Tibial nerve (tissue), 4 donors: ENCODE measurements at places on chromosomes 3 and 15. TPM values are rescaled to one million over a fixed set of nuclear protein-coding genes. Genes with fewer than 3 reads are reported as not detected.

The HHATL gene
- not detected for total RNA-seq

The NUP210 gene
- 1.7 TPM for total RNA-seq

- no peaks in the 10 kb centered on the region for H3K36me3 ChIP-seq
- H3K4me1 ChIP-seq: no peaks in the 10 kb centered on the region
- H3K27ac ChIP-seq: no peak overlapping the region
These were observed 30.0 kb downstream of the SLC6A11 start for GRCh38 chr3:10845839-10846656.

DNA sequence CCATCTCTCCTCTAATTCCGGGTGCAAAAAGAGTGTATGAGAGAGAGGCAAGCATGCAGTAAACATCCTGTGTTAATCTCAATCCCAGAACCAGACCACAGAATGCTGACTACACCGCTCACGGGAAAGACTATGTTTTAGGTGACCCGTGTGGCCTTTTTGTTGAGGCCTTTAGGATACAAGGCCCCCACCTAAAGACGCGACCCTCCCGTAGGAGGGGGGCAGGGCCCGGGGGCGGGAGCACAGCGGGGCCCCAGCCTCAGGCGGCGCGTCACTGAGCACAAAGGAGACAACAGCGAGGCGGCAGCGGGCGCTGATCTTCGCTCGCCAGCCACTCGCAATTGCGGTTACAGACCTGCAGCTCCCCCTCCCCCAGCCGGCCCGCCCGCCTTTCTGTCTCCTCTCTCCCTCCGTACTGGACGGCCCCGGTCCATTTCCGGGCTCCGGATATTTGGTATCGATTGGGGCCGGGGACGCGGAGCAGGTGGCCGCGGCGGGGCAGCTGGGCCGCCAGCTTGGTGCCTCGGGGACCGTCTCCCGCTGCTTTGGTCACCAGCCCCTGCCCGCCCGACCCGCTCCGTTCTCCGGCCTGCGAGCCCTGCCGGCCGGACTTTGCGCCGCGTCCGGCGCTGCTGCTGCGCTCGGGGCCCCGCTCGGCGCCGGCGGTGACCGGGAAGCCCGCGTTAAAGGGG is at the start of gene CCDC50:
Gene CCDC50 (plus strand): TSS at position 433 of the 692 bp plus-strand sequence. CDS start 281 bp downstream, outside the sequence.
- DNase-seq: peak; percentile 72
- peak within 1 kb of the TSS; percentile 83 for H3K27ac ChIP-seq
- peaks cover 16% of the 10 kb centered on the region for H3K4me1 ChIP-seq
- H3K36me3 ChIP-seq: no peaks in the 10 kb centered on the region
- peak within 1 kb of the TSS; percentile 83 for H3K4me3 ChIP-seq

DNA sequence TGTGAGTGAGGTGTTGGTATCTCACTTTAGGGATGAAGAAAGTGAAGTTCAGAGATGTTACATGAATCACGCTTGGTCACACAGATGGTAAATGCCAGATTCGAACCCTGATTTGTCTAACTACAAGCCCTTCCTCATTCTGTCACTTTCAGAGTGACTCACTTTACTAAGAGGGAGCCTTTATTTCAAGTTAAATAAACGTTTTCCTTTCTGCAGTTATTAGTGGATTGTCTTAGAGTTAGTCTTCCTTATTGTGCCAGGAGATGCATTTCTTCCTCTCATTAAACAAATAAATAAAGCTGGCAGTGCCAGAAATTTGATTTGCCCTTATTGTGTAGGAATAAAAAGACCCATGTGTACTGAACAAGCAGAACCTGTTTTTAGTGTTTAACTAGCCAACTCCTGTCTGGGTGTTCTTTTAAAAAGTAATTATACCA is 162.5 kb downstream of the AKAP13 start:
- DNase-seq: no peak
- H3K27me3 ChIP-seq: no peaks in the 10 kb centered on the region
- peak overlapping the region; percentile 7 for H3K27ac ChIP-seq
- H3K4me1 ChIP-seq: peaks cover 62% of the 10 kb centered on the region
- no peak overlapping the region for H3K4me3 ChIP-seq

DNA sequence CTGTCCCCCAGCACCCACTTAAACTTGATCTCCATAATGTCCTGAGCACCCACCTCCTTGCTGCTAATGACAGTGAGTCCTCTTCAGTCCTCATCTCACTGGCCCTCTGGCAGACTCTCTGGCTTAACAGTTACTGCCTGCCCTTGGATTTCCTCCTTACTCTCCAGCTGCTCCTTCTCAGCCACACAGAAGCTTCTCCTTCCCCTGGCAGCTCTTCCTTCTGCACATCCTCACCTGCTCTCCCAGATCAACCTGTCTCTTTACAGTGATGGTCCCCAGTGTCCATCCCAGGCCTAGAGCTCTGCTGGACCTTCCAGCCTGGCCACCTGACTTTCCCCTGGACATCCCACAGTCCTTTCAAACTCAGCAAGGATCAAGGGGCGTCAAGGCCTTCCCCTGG is 47.4 kb upstream of the SMAD3 start:
- peaks cover 7% of the 10 kb centered on the region for H3K4me1 ChIP-seq
- no peak for DNase-seq
- no peak overlapping the region for H3K4me3 ChIP-seq
- H3K36me3 ChIP-seq: no peaks in the 10 kb centered on the region
- no peak overlapping the region for H3K27ac ChIP-seq

DNA sequence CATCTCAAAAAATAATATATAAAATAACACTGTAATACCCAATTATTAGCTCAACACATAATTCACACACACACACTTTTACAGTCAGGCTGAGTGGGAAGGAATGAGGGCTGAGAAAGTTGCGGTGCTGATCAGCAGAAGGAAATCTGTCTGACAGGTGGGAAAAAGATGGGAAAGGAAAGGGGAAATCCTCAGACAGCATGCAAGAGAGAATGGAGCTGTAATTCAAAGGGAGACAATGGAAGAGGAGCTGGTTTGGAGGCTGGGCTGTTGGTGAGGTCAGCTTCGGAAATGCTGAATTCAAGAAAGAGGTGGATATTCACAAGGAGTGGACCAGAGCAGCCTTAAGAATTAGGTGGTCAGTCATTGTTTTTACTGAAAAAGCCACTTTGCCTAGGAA is 121.6 kb upstream of the LMOD3 start:
- H3K4me1 ChIP-seq: no peaks in the 10 kb centered on the region
- no peak for DNase-seq
- H3K27me3 ChIP-seq: no peaks in the 10 kb centered on the region

DNA sequence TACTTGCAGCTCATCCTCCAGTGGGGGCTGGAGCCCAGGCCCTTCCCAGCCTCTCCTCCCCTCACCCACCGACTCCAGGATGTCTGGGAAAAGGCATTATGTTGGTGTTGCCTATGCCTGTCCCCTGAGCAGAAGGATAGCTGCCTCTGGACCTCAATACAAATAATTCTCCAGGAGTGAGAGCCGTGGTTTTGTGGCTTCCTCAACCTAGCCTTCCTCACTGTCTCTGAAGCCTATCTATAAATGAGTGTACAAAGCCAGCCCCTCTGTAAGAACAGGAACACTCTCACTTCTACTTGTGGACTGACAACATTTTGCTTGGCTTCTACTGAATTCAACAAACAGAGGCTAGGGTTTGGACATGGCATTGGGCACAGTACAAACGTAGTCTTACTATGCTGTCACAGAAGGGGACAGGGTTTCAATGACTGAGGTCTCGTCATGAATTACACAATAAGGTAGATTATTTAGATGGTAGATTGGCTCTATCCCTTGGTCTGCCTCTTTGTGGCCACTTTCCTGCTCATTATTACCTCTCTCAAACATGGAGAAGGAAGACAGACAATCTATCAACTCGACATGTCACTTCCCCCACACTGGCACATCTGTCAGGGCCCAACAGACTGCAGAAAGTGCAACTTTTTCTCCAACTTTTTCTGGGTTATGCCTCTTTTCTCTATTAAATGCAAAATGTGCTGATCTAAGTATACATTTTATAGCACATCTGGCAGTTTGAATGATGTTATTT is 82.8 kb upstream of the MEX3B start:
- no peaks in the 10 kb centered on the region for H3K27me3 ChIP-seq
- H3K27ac ChIP-seq: no peak overlapping the region
- no peak overlapping the region for H3K4me3 ChIP-seq
- no peak for DNase-seq
- H3K4me1 ChIP-seq: no peaks in the 10 kb centered on the region
- H3K36me3 ChIP-seq: peaks cover 79% of the 10 kb centered on the region

DNA sequence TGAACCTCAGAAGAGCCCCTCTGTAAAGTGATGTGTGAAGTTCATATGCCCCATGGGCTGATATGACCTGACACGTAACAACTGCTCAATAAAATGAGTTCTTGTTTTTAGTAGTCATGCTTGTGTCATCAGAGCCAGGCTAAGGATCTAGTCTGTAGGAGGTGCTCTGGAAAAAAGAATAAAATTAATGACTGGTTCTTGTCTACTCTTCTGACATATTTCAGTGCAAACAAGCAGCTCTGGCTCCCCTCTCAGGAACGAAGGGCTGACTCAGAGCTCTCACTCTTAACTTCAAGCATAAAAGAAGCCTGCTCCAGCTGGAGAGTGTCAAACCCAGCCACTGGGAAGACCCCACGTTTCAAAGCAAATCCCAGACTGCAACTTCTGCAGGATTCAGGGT is 77.0 kb downstream of the LRIG1 start:
- H3K4me3 ChIP-seq: no peak overlapping the region
- H3K27ac ChIP-seq: no peak overlapping the region
- no peaks in the 10 kb centered on the region for H3K27me3 ChIP-seq
- H3K4me1 ChIP-seq: peaks cover 13% of the 10 kb centered on the region
- H3K36me3 ChIP-seq: no peaks in the 10 kb centered on the region

GRCh38 chr3:27656790-27657189 is 65.3 kb downstream of the EOMES start:
- no peaks in the 10 kb centered on the region for H3K36me3 ChIP-seq
- no peak overlapping the region for H3K27ac ChIP-seq
- H3K4me1 ChIP-seq: no peaks in the 10 kb centered on the region
- no peaks in the 10 kb centered on the region for H3K27me3 ChIP-seq
- no peak for DNase-seq

DNA sequence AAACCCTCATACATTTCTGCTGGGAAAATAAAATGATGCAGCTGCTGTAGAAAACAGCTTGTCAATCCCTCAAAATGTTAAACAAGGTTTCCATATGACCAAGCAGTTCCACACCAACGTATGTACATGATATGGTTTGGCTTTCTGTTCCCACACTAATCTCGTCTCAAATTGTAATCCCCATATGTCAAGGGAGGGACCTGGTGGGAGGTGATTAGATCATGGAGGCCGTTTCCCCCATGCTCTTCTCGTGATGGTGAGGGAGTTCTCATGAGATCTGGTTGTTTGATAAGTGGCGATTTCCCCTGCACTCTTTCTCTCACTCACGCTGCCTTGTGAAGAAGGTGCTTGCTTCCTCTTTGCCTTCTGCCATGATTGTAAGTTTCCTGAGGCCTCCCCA is 100.6 kb upstream of the SLC24A5 start:
- DNase-seq: no peak
- H3K4me3 ChIP-seq: no peak overlapping the region
- no peaks in the 10 kb centered on the region for H3K4me1 ChIP-seq

DNA sequence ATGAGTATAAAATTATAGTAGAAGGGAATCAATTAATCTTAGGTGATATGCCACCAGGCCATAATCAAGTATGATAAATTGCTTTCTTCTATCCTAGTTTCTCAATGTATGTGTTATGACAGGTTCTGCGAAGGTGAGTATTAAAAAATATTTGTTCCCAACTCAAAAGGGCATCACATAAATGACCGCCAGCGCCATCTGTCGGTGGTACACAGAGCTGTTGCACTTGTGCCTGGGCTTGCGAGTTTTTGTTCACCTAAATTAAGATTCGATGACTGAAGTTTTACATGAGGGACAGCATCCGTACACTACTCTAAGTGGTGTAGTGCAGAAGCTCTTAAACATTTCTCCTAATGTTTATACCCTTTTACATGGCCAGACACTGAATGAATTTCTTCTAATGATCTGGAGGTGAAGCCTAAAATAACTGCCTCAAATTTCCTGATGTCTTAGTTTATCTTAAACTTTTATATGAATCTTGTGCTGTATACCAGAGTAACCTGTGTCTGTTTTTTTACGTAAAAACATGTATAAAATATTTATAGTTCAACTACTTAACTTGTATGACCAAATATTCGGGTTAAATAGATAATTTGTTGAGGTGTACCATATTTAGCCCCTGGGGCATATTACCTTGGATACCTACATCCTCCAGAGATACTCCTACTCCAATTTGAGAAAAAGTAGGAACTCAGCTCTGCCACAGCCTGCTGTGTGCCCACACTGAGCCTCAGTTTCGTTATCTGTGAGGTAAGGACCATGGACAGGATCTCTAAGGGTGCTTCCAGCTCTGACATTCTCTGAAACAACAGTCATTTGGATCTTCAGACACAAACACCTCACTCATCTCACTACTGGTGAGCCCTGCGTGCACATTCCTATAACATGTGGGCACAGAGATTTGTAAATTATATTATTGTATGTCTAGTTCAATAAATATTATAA is 365.6 kb downstream of the MAGI1 start:
- H3K27ac ChIP-seq: no peak overlapping the region
- H3K4me1 ChIP-seq: no peaks in the 10 kb centered on the region
- H3K4me3 ChIP-seq: no peak overlapping the region
- DNase-seq: peak; percentile 63
- H3K27me3 ChIP-seq: no peaks in the 10 kb centered on the region

DNA sequence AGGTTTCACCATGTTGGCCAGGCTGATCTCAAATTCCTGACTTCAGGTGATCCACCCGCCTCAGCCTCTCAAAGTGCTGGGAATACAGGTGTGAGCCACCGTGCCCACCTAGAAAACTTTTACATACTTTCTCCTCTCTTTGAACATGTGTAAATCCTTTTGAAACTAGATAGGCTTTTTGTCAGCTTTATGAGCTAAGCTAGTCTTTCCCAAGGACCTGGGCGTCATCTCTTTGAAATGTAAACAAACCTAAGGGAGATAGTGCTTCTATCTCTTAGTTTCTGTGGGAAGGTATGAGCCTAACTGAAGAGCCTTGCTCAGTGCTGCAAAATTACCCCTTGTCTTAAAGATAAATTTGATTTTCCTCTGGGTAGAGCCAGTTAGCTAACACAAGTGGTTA is 4.8 kb downstream of the CX3CR1 start:
- H3K27ac ChIP-seq: no peak overlapping the region
- no peak for DNase-seq
- H3K27me3 ChIP-seq: no peaks in the 10 kb centered on the region
- peaks cover 5% of the 10 kb centered on the region for H3K4me1 ChIP-seq
